Anterior cingulate cortex (tissue), 58 donors: ENCODE measurements at places on chromosomes 2 and 18.

DNA sequence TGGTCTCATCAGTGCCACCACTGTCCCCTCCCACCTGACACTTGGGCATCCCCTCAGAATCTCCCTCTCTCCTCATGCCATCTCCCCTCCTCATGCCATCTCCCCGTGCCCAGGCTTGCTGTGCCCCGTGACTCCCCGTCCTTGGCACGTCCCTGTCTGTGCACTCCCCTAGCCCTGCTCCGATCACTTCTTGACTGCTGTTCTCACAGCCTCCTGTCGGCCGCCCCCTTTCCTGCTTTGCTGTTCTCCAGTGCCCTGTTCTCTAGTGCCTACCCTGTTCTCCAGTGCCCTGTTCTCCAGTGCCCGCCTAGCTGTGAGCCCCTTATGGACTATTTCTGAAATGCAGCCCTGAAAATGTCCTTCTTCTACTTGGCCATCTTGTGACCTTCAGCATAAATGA, 253.8 kb downstream of the ALPK2 start:
- no peak for DNase-seq

GRCh38 chr2:101817481-101817880, 120.0 kb downstream of the MAP4K4 start:
- no peak for DNase-seq

DNA sequence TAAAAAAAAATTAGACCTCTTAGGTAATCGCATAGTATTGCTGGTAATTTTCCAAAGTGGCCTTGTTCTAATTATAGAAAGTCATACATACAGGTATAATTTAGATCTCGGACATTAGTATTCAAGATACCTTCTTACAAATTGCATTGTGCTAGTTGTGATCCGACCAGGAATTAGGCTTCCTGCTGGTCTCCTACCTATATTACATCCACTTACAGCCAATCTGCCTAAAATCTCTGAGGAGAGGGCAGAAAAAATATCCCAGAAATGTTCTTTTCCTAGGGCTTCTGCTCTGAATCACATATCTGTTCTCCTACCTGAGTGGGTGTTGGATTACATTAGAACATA, 314.7 kb upstream of the GULP1 start:
- DNase-seq: no peak

GRCh38 chr2:47205576-47206141, 50.6 kb upstream of the STPG4 start:
- DNase-seq: no peak

DNA sequence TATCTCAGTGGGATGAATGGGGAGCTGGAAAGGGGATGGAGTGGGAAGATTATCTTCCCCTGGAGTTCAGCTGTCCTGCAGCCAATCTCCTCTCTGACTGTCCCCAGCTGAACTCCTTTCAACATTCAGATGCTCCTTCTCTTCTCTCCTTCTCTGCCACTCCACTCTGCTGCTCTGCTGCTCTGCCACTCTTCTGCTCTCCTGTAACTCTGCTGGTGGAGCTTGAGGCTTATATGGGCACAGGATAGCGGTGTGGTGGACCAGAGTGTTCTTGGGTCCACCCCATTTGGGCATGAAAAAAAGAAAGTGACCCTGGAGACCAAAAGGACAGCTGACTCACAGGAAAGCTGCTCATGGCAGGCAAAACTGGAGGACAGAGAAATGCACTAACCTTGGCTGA, 26.6 kb downstream of the FAHD2B start:
- no peak for DNase-seq

DNA sequence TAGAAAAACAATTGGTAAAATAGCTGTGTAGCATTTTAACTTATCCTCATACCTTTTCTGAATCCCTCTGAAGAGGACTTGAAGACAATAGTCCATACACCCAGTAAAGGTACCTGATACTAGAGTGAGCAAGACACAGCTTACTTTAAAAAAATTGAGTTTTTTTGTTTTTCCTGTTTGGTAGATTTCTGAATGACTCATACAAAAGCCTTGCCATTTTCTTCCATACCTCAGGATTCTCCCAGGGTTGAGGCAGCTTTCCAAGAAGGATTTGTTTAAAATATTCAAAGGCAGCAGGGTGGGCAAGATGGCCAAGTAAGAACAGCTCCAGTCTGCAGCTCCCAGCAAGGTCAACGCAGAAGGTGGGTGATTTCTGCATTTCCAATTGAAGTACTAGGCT, 551.0 kb upstream of the LRATD1 start:
- DNase-seq: no peak

DNA sequence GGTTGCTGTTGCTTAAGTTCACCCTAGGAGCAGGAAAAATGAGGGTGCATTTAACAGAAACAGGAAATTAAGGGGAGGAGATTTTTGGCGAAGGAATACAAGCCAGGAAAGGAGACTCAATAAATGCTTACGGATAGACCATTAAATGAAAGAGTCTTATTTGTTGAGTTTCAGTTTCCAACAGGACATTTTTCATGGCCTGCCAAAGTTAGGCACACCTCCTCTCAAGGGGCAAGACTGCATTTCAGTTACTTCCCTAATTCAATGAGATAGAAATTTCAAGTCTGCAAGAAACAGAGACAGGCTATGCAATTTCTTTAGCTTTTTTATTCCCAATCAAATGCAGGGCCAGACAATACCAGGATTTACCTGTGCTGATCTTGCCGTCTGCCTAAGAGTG, 394.7 kb upstream of the KLHL29 start:
- DNase-seq: no peak

DNA sequence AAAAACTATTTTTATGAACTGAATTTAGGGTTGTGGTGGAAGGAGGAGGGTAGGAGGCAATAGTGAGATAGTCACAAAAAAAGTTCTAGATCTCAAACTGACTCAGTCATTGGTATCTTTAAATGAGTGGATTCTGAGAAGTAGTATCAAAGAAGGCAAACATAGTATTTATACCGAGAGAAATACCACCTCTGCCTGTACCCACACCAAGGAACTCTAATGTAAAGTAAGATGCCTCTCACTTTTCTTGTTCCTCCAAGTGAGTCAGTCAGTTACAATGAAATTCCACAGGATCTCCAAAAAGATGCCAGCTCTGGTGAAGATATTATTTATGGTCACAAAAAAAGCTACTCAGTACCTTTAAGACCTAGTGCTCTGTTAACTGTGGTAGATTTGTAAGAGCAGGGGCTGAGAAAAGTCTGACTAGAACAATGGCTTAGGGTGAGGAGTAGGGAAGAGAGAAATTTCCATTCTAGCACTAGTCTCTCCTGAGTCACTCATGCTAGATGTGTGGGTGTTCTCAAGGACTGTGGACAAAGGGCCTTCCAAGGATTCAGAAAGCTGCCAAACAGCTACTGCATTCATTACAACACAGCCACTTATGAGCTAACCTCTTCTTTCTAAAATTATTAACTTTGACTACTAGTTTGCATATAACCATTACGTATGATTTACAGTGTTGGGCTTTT, 36.3 kb downstream of the YWHAQ start:
- DNase-seq: no peak
